ENCODE measurements at places on chromosomes 1 and 21.

DNA sequence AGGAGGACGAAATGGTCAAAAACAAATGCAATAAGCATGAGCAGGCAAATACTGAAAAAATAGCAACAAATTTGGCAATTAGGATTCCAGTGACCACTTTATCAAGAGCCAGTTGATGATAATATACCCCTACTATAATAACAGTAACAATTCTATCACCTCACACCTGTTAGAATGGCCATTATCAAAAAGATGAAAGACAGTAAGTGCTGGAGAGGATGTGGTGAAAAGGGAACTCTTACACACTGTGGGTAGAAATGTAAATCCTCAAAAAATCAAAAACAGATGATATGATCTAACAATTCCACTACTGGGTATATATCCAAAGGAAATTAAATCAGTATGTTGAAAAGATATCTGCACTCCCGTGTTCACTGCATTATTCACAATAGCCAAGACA is 114.3 kb upstream of the GFI1 start:
- no peak for DNase-seq

- no peak for DNase-seq
Measured at GRCh38 chr1:5637171-5637570, 355.1 kb downstream of the NPHP4 start.

GRCh38 chr1:67863637-67864036 is 30.4 kb upstream of the GNG12 start:
- no peak for DNase-seq

DNA sequence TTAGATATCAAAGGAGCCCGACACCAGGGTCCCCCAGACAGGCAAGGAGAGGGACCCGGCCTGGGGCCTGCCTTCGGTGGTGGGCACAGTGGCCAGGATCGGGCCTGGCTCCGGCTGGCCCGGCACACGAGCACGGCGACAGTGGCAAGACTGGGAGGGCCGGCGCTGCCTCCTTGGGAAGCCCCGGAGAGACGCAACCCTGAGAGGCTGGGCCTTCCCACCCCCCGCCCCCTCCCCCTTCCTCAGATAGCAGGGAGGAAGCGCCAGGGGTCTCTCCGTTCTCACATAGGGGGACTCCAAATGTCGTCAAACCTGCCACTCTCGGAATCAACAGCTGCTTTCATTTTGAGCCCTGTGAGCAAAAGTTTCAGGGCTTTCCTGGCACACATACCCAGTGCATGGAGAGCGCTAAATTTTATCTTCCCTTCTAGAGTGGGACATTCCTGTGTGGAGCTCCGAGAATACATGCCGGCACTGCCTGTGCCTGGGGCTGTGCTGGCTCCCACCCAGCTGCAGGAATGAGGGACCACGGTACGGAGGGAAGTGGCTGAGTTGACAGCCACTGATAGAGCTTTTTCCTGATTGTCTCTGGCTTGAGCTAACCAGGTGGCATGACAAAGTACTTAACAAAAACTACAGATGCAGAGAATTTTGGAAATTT is 62.4 kb downstream of the CD247 start:
- no peak for DNase-seq

DNA sequence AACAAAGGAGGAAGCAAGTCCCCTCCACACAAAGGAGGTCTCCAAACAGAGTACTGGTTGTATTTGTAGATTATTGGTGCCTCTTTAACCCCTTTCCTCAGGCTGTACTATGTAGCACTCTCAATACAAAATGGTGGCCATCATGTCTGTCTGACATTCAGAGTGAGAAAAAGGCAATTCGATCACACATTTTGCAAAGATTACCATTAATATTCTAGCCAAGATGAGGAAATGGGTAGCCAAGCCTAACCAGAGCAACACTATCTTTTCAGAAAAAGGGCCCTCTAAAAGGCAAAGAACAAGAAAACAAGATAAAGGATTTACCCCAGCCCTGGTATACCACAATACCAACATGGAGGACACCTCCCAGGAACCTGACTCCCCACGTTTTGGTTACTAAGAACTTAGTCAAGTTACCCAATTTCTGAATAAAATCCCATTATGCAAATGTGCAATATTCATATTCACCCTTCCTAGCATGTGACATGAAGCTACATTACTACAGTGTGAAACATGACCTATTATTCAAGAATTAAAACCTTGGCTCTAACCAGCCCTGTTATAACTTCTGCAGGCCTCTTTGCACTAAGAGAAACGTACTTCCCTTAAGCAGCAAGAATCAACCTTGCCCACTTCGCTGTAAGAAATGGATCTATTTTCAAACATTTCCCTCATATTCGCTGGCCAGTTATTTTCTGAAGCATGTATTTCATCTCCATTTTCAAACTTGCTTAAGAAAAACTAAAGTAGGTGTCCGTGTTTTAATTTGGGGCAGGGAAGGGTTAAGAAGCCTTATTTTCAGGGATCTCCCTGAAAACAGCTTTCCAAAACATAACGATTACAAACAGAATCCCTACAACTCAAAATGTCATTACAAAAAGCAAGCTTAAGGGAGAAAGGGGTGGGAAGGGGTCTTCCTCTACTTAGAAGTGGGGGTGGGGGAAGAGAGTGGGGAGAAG is 2.1 kb downstream of the KDM5B start:
- no peak for DNase-seq

GRCh38 chr1:40692429-40692895 is 958 bp downstream of the NFYC start:
- DNase-seq: no peak

DNA sequence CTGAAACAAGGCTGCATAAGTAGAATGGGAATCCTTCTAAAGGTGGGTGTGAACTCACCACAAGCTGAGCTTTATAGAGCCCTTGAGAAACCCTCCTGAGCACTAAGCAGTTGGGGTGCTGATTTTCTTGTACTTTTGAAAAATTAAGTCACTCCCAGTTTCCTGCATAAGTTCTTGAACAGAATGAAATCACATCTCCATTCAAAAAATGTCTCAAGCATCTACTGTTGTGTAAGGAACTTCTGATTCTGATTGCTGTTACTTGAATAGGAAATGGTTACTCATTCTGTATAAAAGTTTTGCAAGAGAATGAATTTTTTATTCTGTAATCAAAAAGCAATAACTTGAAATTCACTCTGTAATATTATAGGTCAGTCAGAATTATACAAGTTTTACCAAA is 50.8 kb upstream of the WNT2B start:
- no peak for DNase-seq

DNA sequence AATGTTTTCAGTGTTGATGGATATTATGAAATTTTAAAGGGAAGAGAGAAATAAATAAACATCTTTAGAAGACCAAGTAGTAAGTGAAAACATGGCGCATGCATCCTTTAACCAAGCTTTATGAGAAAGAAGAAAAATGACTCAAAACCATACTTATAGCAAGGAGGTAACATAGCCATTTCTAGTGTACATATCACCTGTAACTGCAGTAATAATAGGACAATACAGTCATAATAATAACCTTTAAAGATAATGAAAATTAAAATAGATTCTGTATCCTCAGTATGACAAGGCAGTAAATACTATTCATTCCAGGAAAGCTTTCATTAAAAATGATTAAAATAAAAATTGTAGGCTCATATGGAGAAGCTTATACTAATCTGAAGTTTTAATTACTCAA is 141.2 kb downstream of the COL24A1 start:
- DNase-seq: no peak

DNA sequence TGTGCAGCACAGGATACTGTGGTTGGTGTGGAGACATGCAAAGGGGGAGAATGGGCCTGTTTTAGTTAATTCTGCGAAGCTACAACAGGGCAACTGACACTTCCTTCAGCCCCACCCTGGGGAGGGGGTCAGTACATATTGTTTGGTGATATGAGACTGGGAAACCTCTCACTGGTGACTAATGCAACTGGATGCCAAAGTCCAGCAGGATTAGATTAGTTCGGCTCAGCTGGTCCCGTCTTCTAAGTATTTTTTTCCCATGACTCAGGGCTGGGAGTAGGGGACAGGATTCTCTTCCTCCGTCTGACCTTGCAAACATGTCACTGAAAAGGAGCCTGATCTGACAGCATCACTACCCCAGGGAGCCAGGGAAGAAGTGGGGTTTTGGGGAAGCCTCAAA is 43.0 kb downstream of the PLXNA2 start:
- DNase-seq: no peak

- no peak for DNase-seq
Measured at GRCh38 chr1:39076127-39076798, 50.1 kb downstream of the NDUFS5 start.

- no peak for DNase-seq
Measured at GRCh38 chr1:68221001-68221979, 11.0 kb downstream of the WLS start.

GRCh38 chr1:8739377-8739776 is 78.1 kb downstream of the RERE start:
- DNase-seq: no peak

DNA sequence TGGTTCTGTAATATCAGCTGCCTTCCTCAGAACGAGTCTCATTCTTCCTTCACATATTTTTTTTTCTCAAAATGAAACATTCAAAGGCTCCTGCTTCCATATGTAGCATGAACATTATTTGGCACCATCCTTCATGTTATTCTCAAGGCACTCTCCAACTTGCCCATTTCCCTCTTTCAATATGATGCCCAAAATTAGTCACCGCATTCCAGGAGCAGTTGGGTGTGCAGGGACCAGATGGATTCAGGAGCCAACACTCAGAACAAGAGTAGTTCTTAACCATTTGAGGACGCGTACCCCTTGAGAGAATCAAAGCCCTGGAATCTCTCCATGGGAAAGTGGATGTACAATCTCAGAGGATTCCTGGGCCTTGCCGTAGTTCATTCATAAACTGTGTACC is 50.3 kb downstream of the KCNK1 start:
- no peak for DNase-seq

DNA sequence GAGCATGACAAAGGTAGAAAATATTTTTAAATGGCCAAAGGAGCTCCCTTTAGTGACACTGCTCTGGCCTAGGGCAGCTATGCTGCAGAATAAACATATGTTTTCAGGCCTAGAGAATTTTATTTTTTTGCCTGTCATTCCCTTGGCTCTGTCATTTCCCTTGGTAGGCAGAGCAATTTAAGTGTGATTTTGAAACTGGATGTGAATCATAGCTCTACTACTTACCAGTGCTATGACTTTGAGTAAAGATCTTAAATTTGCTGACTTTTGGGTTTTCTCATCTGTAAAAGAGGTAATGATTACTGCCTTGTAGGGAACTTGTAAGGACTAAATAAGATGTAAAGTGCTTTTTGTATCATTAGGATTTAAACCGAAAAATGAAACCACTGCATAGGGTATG is 189.0 kb upstream of the ZRANB2 start:
- DNase-seq: no peak

- no peak for DNase-seq
Measured at GRCh38 chr1:150534002-150534401, 15.2 kb upstream of the ADAMTSL4 start.

DNA sequence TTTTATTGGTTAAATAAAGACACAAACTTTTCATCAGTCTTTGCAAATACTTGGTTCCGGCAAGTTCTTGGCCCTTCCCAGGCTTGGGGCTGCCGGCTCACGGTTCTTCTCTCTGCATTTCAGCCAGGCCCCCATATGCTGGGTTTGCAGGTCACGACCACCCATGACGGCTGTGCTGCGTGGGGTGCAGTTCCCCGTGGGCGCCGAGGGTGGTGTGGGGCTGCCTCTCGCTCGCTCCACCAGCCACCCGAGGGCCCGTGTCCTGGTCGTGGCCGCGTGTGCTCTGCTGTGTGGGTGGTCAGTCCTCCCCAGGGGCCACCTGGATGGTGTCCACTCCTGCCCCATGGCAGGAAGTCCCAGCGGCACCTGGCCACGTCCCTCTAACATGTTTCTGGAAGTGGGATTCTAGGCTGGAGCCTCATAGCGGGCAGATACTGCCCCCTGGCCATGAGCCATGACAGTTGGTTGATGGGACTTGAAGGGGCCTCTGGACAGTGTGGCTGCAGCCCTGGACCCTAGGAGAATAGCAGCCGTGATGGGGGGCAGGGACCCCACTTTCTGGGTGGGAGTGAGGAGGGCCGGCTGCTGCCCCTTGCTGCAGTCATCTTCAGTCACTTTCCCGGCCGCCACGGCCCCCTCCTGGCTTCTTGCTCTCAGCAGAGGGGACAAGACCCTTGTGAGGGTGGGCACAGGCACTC is 46.3 kb downstream of the SKI start:
- no peak for DNase-seq

DNA sequence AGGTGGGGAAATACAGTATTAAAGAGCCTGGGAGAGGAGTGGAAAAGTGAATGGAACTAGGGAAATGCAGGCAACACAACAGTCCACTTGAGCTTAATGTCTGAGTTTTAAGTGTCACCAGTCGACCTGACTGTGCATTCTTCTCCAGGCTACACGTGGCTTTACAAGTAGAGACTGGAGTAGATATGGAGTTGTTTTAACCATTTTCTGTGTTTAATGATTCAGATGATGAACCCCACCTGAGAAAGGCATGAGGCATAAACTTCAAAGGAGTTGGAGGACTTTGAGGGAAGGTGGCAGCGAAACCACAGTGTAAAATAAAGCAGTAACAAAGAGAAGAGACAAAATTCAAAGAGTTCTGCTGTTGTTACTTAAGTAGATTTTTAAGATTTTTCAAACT is 12.6 kb downstream of the FUBP1 start:
- no peak for DNase-seq

DNA sequence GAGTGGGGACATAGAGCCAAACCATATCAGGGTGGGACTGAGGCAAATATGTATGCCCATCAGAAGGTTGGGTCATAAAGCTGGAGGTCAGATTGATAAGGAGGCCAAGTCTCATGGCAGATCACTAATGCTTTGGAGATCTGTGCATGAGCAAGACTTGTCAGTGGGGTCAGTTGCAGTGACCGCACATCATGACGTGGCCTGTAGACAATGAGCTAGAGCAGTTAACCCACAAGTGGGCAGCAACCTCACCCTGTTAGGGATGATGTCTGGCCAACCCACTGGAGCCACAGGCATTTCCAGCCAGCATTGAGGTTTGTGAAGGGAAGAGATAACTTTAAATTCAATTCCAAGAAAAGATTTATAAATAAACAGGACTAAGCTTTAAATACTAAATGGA is 66.7 kb downstream of the XCL1 start:
- DNase-seq: no peak

DNA sequence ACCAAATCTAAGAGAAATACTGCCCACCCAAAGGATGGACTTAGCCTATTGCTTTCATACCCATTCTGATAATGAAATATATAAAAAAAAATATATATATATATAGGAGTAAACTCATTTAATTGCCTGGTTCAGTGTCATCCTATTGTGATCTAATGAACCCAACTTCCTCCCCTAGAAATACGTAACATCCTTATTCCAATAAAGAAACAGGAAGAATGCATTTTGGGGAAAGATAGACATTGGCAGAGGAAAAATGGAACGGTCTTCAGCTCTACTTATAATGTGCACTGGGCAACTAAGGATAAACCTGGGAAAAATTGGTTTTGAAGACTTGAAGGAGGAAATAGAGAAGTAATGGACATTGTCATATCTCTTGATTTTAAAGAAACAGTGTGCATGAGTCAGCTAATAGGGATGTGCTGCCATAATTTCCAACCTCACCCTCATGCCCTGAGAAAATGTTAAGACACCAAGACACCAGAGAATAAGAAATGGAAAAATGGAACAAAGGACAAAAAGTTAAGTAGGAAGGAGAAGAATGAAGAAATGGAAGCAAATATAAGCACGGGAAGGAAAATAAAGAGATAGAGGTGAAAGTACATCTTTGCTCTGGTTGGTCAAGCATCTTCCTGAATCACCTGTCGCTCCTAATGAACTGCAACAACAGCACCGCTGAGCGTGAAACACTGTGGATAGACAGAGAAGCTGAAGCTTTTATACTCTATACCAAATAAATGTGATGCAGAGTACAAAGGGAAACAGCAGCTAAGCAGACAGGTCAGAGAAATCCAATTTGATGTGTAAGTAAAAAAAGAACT is 5.4 kb downstream of the UBR4 start:
- DNase-seq: no peak

Measured in NT2/D1 (cell line).